ENCODE measurements at places on chromosomes 16 and 17. TPM values are rescaled to one million over a fixed set of nuclear protein-coding genes. Genes with fewer than 3 reads are reported as not detected.

HOXB5 gene
- total RNA-seq: not detected

DNAH17 gene
- 1.7 TPM for total RNA-seq

UNC45B gene
- not detected for total RNA-seq

SULT1A1 gene
- 4.1 TPM for total RNA-seq

ADAMTS18 gene
- 0.51 TPM for total RNA-seq

EFCAB13 gene
- 0.74 TPM for total RNA-seq

SOST gene
- not detected for total RNA-seq

ZNF23 gene
- total RNA-seq: 9.6 TPM

GPR179 gene
- 0.11 TPM for total RNA-seq

WFDC1 gene
- 0.30 TPM for total RNA-seq

NXPH3 gene
- 0.03 TPM for total RNA-seq

ADAM11 gene
- not detected for total RNA-seq

SLC5A10 gene
- total RNA-seq: 0.06 TPM

NPTX1 gene
- not detected for total RNA-seq

CDH1 gene
- under 0.01 TPM for total RNA-seq

DNASE1L2 gene
- 0.89 TPM for total RNA-seq

CTRB1 gene
- total RNA-seq: not detected

HEATR9 gene
- not detected for total RNA-seq

NAT9 gene
- 30.0 TPM for total RNA-seq

METRNL gene
- 35.5 TPM for total RNA-seq

SULT1A2 gene
- total RNA-seq: not detected

CD300LB gene
- total RNA-seq: not detected

CCL1 gene
- not detected for total RNA-seq

KDM6B gene
- 0.11 TPM for total RNA-seq

PLD2 gene
- total RNA-seq: 3.7 TPM

LGALS9B gene
- not detected for total RNA-seq

Measured in Daoy (cell line).